ENCODE measurements at places on chromosomes 16 and 17.

GRCh38 chr17:3030096-3030495 is 33.3 kb downstream of the OR1D5 start:
- no peak for DNase-seq

DNA sequence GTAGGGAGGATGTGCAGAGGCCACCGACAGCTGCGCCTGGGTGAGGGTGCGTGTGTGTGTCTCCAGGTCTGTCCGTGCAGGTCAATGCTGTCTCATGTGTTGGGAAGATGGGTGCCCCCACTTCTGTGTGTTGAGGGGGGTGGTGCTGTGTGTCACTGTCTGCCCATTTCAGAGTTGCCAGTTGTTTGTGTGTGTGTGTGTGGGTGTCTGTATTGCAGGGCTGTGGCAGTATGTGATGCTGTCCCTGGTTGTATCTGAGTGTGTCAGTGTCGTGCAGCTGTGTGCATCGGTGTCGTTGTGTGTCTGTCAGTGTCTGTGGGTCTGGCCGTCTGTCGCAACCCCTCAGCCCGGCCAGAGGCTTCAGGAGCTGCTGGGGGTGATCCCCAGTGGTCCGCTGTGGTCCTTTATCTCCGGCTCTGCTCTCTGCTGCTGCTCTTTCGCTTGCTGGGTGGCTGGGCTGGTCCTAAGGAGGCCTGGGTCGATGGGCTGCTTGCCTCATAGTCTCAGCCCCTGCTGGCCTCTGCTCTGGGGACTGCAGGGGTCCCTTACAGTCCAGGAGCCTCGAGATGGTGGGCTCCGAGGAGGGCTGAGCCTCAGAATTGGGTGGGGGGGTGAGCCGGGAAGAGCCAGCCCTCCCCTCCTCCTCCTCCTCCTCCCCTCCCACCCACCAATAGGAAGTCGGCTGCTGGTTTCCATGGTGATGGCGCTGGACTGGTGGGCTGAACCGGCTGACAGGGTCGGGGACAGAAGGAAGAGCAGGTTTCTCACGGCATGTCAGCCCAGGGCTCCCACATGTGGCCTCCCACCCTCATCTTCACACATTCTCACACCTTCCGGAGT is at the start of gene TSPOAP1:
TSS of gene TSPOAP1 (minus strand) at position 601 of the 840 bp plus-strand sequence. CDS start 875 bp downstream, outside the sequence.
- peak; percentile 80 for DNase-seq

DNA sequence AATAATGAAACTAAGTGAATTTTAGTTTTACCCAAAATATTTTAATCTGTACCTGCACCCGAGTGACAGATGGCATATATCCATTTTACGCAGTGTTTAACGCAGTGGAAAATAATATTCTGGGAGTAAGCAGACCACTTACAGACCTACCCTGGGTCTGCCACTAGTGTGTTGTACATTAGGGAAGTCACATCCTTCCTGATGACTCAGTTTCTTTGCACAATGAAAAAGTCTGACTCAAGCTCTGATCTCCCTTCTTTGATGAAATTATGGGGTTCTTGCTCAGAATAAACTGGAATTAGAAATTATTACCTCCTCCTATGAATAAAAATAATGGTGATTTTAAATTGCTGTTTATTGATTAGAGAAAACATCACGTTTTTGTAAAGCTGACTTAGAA is 123.2 kb upstream of the AXIN2 start:
- no peak for DNase-seq

DNA sequence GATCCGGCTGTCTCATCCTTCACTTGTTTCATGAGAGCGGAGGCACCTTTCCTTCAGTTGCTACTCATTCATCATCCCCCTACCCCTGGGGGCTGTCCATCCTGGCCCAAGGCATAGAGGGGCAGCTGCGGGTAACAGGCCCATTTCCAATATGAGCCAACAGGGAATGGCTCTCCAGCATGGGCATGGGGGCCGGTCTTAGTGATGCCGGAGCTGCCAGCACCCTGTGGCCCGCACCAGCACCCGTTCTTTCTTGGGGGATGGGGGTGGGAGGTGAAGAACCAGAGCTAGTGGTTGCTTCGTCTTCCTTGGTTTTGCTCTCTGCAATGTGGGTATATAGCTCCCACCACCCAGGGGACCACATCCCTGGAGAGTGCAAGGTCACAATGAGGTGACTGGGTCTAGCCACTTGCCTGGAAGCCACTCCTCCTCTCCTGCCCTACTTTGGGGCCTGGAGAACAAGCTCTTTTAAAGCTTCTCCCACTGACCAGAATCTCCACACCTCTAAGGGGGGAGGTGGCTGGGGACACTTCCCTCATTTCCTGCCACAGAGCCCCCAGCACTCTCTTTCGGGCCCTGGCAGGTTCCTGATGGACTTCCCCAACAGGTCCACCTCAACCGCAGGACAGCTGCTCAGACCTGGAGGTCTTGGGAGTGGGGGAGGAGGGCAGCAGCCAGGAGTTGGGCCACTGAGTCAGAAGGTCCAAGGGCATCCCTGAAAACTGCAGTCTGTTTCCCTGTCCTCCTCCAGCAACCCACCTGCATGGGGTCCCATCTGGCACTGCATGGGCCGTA is 11.9 kb upstream of the TBX2 start:
- DNase-seq = no peak

GRCh38 chr17:78127239-78127887 is 1.2 kb downstream of the TMC6 start:
- peak; percentile 86 for DNase-seq
